ENCODE measurements at places on chromosomes 7 and 10.

- H3K27me3 ChIP-seq = no peaks in the 10 kb centered on the region
- peaks cover 8% of the 10 kb centered on the region for H3K4me1 ChIP-seq
- peak overlapping the region; percentile 8 for H3K4me3 ChIP-seq
- peak; percentile 67 for DNase-seq
Observed at GRCh38 chr10:61992671-61993668, 91.5 kb downstream of the ARID5B start.

- peak overlapping the region; percentile 96 for H3K4me3 ChIP-seq
- no peaks in the 10 kb centered on the region for H3K27me3 ChIP-seq
- H3K27ac ChIP-seq = peak overlapping the region; percentile 97
Observed at GRCh38 chr10:25017154-25017590, 760 bp downstream of the THNSL1 start.

- H3K27ac ChIP-seq = no peak within 1 kb of the TSS
- H3K4me1 ChIP-seq = no peaks in the 10 kb centered on the region
- H3K27me3 ChIP-seq = peaks cover 5% of the 10 kb centered on the region
- H3K36me3 ChIP-seq = no peaks in the 10 kb centered on the region
Observed at GRCh38 chr7:98869597-98870120, at the start of gene TMEM130. Gene TMEM130 (minus strand): TSS chr7:98870014. CDS start chr7:98869861, 153 bp downstream.

DNA sequence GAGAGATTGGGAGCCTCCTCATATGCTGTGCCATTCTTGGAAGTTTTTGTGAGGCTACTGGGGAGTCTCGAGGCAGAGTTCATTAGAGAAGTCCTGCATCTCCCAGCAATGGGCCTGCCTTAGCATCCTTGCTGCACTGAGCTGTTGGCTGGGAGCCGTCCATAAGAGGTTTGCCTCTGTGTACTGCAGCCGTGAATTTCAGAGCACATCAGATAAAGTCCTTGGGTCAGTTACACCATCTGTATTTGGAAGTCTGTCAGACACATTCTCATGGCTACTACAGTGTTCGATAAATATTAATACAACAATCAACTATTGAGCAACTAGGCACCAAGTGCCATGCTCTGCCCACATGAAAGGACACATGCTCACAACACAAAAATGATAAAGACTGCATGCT lies 100.5 kb upstream of the SEC61G start:
- DNase-seq = no peak
- H3K27me3 ChIP-seq = no peaks in the 10 kb centered on the region
- H3K27ac ChIP-seq = no peak overlapping the region
- no peak overlapping the region for H3K4me3 ChIP-seq
- H3K4me1 ChIP-seq = no peaks in the 10 kb centered on the region

- no peak for DNase-seq
- no peak overlapping the region for H3K27ac ChIP-seq
- no peaks in the 10 kb centered on the region for H3K27me3 ChIP-seq
- no peaks in the 10 kb centered on the region for H3K4me1 ChIP-seq
Observed at GRCh38 chr10:1037098-1037497, 11.4 kb upstream of the IDI2 start.

DNA sequence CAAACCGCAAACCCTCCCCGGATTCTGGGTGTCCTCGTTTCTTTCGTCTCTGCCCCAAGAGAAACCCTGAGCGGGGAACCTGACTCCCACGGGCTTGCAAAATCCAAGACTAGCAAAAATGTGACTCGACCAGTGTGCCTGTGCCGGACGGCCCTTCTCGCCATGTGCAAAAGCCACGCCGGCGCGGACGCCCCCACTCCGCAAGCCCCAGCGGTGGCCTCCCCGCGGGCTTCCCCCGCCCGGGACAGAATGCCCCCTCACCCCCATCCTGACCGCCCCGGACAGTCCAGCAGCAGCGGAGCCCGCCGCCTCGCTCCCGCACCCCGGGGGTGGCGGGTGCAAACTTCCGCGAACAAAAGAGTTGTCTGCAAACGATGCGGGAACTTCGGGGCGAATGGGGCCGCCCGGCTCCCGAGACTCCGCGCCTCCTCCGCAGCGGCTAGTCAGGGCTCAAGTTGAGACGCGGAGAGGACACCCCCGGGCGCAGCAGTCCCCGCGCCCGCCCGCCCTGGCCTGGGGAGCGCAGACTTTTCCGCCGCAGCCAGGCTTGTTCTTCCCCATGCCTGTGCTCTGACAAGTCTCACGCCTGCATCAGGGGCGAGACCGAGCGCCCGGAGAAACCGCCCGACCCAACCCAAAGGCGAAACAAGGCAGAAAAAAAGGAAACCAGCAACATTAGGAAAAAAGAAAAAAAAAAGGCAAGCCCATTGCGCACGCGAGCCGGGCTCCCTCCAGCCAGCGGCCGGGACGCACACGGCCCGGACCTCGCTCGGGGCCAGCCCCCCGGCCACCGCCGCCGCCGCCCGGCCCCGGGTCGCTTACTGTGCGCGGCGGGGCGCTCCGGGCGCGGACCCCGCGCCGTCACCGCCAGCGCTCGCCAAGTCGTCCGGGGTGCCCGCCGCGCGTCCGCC lies 732 bp downstream of the FAM53B start:
- no peak for DNase-seq
- H3K36me3 ChIP-seq = peaks cover 4% of the 10 kb centered on the region
- H3K27me3 ChIP-seq = no peaks in the 10 kb centered on the region
- peak overlapping the region; percentile 62 for H3K4me3 ChIP-seq
- H3K4me1 ChIP-seq = peaks cover 21% of the 10 kb centered on the region
- peak overlapping the region; percentile 90 for H3K27ac ChIP-seq

- H3K27me3 ChIP-seq = no peaks in the 10 kb centered on the region
- no peaks in the 10 kb centered on the region for H3K36me3 ChIP-seq
- no peak overlapping the region for H3K27ac ChIP-seq
- no peak overlapping the region for H3K4me3 ChIP-seq
Observed at GRCh38 chr10:97822261-97822687, 27.4 kb upstream of the GOLGA7B start.

- H3K36me3 ChIP-seq = no peaks in the 10 kb centered on the region
- no peak overlapping the region for H3K27ac ChIP-seq
- DNase-seq = no peak
- H3K4me1 ChIP-seq = no peaks in the 10 kb centered on the region
Observed at GRCh38 chr10:120945801-120946302, 94.7 kb downstream of the WDR11 start.

GRCh38 chr10:128701837-128702236 lies 575.6 kb upstream of the MKI67 start:
- H3K4me1 ChIP-seq = no peaks in the 10 kb centered on the region
- DNase-seq = no peak
- H3K4me3 ChIP-seq = no peak overlapping the region
- no peak overlapping the region for H3K27ac ChIP-seq
- H3K36me3 ChIP-seq = no peaks in the 10 kb centered on the region

- peak; percentile 28 for DNase-seq
- H3K27me3 ChIP-seq = no peaks in the 10 kb centered on the region
- no peak overlapping the region for H3K27ac ChIP-seq
- H3K4me3 ChIP-seq = peak overlapping the region; percentile 38
- no peaks in the 10 kb centered on the region for H3K36me3 ChIP-seq
Observed at GRCh38 chr7:135801045-135801693, 52.6 kb upstream of the FAM180A start.

Measured in kidney (tissue), 22 donors.